ENCODE measurements at places on chromosomes 5 and 9. TPM values are rescaled to one million over a fixed set of nuclear protein-coding genes. Genes with fewer than 3 reads are reported as not detected.
A peak's percentile ranks its signal among the peaks of the same experiment; 100 is the strongest.

GRCh38 chr5:132491368-132492364 lies 1.1 kb upstream of the IRF1 start:
- no peak for DNase-seq

GRCh38 chr5:6582507-6583048 lies 50.3 kb downstream of the NSUN2 start:
- peak; percentile 4 for DNase-seq

DNA sequence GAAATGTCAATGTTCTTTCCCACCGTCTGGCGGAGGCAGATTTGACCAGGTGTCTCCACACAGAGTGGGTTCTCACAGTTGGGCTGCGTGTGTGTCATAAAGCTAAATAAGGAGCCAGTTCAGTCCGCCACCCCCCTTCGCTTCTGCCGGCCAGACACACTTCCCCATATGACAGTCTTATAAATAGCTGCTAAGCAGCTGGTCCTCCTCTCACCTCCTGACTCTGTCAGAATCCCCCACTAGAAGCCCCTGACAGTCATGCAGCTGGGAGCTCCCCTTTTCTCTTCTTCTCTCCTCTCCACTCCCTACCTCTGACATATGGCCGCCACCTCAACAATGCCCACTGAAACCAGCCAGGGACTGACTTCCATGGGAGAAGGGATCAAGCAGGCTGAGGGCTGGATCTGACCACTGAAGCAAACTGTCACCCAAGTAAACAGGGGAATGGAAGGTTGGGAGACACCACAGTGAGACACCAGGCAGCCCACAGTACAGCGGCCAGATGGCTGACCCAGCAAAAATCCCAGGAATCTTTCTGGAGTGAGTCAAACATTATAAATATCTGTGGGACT lies 141.9 kb upstream of the EFNA5 start:
- DNase-seq: no peak

DNA sequence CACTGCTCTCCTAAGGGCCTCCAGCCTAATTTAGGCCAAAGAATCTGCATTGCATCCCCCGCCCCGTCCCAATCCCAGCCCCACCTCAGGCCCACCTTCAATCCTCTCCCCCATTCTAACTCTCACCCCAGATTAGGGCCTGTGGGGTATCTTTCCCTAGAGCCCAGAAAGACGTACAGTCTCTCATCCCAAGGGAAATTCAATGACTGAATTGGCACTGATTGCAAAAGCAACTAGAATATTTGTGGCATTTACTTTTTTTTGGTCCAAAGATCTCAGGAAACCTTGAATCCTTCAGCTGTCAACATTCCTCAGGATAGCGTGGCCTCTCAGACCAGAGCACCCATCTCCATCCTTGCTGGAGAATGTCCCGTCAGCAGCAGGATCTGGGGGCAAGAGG lies 30.6 kb downstream of the TRMO start:
- DNase-seq: no peak

Gene TAF1L
- total RNA-seq: not detected

Gene BRINP1
- 0.14 TPM for total RNA-seq

DNA sequence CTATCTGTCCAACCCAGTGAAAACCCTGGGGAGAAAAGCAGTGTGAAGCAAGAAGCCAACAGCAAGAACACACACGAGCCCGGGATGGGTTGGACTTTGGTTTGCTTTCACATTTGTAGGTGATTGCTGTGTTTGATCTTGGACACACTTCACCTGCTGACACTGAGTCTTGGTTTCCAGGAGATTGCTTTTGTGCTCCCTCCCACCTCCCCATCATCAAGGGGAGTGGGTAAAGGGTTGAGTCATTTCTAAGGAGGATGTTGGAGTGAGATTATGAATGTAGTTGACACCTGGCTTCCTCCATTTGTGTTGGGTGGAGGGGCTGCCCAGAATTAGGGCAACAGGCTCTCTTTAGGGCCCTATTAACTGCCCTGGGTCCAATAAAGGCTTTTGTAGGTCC lies 37.5 kb downstream of the ANKDD1B start:
- DNase-seq: no peak

DNA sequence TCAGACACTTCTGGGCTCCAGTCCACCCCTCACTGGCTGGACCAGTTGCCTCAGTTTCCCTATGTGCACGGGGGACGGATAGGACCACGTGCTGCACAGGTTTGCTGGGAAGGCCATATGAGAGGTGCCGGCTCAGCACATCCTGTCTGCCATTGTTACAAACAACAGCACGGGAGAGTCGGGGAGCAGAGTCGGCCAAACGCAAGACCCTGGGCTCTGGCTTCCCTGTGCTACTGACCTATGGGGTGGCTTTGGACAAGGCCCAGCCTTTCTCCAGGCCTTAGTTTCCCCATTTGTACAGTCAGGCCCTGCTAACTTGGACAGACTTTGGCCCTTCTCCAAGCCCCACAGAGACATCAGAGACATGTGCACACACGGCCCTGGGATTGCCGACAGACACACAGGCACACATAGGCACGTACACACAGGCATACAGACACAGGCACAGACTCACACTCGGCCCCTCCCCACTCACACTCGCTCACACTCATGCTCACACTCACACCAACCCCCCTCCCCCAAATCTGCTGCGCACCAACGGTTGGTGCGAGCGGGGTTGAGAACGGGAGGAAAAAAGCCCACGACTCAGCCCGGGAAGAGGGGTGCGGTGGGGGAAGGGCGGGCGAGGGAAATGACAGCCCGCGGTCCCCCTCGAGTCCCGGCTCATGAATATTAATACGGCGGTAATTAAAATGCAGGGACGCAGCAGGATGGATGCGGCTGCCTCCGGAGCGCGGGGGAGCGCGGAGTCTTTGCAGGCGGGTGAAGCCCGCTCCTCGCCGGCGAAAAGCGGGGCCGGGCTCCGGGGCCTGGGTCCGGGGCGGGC lies 133.0 kb downstream of the C9orf50 start:
- DNase-seq: peak; percentile 80

Gene SLC4A9
- total RNA-seq: 0.18 TPM

Gene DMRT2
- total RNA-seq: 1.7 TPM

DNA sequence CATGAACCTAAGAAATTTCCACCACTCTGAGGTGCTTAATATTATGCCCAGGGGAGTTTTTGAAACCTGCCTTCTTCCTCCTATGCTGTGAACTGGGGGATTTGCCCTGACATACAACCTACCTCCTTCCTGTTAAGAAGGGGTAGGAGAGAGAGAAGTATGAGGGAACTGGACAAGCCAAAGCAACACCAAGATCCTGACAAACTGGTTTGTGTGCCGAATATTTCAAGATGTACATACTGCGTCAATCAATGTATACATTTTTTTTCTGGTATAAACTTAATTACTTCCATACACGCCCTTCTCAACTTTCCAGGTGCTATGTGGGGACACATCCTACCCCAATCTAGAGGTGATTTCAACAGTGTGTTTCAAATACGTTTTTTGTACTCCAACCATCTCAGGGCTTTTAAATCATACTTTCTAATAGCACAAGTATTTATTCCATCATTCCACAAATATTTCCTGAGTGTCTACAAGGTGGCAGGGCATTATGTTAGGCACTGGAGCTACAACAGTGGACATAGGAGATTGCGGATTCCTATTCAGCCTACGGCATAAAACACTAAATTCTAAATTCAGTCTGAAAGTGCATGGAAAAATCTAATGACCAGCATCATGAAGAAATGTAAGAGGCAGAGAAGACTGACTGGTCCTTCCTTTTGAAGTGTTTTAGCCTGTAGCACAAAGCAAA lies 70.1 kb upstream of the IFNK start:
- no peak for DNase-seq

Measured in lung (tissue), 17 donors.